Kasumi-1 (cell line): ENCODE measurements at places on chromosomes 3 and 15.

DNA sequence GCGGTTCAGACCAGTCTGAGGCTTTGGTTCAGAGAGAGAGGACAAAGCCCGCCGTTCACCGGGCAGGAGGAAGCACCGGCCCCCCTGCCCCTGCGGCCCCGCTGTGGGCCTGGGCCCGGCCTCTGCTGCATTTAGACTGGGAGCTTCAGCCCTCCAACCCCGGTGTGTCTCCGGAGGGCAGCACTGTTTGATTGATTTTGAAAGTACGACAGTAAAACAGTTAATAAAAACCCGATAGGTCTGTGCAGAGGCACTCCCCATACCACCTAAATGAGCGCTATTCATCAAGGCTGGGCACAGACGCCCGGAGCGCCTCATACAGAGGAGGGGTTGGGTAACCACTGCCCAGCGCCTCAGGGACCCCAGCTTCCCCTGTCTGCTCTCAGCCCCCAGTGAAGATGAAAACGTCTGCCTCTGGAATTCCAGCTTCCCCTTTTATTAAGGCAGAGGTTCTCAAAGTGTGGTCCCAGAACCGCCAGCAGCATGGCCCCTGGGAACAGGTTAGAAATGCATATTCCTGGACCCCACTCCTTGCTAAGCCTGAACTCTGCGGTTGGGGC is 256.7 kb upstream of the TLE3 start:
- DNase-seq = no peak

DNA sequence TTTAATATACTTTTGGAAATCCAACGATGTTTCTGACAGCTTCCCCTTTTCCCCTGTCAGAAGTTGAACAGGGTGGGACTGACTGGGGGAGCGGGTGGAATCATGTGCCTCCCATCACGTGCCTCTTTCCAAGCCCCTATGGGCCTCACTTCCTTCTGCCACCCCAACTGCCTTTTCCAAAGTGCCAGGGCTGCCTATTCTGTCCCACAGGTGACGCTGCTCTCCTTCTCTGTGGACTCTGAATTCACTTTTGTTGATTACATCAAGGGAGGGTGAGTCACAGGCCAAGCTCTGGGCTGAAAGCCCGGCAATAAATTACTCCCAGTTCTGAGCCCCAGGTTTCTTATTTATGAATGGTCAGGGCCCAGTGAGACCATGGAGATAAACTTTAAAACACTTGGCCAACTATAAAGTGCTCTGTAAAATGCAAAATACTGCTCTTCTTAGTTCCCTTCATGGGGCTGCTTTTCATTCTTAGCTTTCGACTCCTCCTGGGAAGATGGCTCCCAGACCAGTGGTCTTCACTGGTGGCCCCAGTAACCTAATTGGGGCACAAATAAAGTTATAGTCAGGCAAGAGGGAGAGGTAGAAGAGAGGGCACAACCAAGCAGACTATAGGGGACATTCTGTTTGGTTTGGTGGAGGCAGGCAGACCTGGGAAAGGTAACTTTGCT is 12.3 kb downstream of the CPNE9 start:
- DNase-seq = peak; percentile 96

- DNase-seq = no peak
Measured at GRCh38 chr3:47270526-47270925, 12.1 kb downstream of the KIF9 start.

GRCh38 chr3:126657901-126658300 is 3.0 kb upstream of the TXNRD3 start:
- no peak for DNase-seq

DNA sequence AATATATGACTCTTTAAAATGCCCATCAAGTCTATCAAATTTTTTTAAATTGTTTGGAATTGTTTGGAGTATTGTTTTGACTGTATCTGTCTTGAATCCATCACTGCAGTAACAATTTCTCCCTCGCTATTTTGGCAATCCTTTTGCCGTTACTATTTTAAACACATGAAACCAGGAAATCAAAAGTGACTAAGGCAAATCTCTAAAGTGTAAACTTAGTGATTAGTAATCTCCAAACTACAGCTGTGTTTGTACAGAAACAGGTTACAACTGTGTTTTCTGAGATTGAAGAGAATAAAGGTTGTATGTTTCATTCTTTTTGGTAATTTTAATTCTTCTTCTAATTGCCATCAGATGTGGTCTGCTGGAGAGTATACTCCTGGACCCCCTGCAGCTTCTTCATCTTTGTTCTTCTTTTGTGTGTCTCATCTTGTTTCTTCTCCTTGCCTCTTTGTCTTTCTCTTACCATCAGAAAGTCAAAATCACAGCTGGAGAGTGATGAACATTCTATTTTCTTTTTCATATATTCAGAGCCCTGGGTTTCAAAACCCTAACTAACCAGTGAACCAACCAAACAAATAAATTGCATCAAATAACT is 465.4 kb downstream of the RBMS3 start:
- no peak for DNase-seq

- DNase-seq = no peak
Measured at GRCh38 chr15:42131826-42132806, 24.3 kb downstream of the PLA2G4F start.

GRCh38 chr3:10238345-10239183 is 9.7 kb upstream of the TATDN2 start:
- DNase-seq = peak; percentile 37

DNA sequence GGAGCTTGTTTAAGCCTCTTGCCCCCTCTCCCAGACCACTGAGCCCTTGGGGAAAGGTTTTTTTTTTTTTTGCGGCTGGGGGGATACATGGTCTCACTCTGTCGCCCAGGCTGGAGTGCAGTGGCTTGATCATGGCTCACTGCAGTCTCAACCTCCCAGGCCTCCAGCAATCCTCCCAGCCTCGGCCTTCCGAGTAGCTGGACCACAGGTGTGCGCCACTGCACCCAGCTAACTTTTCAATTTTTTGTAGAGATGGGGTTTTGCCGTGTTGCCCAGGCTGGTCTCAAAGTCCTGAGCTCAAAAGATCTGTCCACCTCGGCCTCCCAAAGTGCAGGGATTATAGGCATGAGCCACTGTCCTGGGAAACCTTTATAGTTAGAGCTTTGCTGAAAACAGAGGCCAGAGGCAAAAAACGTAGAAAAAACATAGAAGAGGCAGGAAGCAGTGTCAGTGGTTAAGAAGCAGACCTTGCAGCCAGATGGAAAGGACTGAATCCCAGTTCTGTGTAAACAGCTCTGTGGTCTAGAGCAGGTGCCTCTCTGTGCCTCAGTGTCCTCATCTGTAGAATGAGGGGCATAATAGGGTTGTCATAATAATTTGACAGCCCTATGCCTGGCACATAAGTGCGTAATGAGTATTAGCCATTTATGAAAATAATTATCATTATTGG is 33.1 kb downstream of the CMTM7 start:
- DNase-seq = peak; percentile 21

DNA sequence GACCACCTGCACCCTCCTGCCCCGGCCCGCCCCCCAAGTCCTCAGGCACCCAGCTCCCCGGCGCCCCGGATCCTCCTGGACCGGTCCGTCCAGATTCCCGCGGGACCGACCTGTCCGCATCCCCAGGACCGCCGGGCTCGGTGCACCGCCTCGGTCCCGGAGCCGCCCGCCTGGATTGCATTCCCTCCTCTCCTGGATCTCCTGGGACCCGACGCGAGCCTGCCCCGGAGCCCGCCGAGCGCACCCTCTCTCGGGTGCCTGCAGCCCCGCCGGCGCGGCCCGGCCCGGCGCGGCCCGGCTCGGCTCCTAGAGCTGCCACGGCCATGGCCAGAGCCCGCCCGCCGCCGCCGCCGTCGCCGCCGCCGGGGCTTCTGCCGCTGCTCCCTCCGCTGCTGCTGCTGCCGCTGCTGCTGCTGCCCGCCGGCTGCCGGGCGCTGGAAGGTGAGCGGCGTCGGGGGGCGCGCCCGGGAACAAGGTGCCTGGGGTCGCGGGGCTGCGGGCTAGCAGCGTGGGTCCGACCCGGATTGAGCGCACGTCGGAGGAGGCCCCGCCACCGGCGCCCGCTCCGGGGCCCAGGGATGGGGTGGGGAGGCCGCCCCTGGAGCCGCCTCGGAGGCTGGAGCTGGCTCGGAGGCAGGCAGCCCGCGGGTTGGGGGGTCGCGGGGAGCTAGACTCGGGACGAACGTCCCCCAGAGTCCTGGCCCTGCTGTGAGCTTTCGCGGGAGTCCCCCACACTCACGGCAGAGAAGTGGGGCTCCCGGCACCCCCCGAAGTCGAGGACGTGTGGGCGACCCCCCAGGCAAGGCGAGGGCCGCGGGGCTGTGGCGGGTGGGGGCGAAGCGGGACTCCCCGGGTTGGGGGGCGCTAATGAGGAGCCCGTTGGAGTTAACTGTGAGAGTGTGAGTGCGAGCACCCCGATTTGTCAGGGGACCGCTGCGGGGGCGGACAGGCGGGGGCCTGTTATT is 610 bp downstream of the EPHB3 start:
- DNase-seq = no peak
